ENCODE measurements at places on chromosomes 2 and 18.

GRCh38 chr2:177972782-177973181, 99.8 kb downstream of the PDE11A start:
- no peak for DNase-seq

- no peak for DNase-seq
Observed at GRCh38 chr18:12401881-12402280, 5.8 kb upstream of the PRELID3A start.

DNA sequence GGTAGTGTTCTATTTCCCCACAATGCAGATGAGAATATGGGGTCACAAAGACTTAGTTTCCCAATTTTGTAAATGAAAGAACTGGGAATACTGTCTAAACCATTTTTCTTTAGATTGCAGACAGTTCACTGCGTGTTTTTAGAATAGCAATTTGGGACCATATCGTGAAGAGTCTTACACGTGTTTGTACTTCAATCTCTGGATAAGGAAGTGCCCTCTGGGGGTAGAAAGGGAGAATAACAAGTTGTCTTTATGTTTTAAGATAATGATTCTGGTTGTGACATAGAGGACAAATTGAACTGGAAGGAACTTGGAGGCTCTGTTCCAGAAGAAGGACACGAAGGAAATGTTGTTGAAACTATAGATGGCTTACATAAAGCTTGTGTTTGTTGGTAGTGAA, 457.7 kb downstream of the CBLN2 start:
- DNase-seq = no peak

- DNase-seq = no peak
Observed at GRCh38 chr18:10300739-10301138, 153.7 kb upstream of the APCDD1 start.

GRCh38 chr2:218002845-218003180, at the start of gene TNS1:
TSS of gene TNS1 (minus strand) at chr2:218002995. CDS start at chr2:218002872, 123 bp downstream.
- no peak for DNase-seq

DNA sequence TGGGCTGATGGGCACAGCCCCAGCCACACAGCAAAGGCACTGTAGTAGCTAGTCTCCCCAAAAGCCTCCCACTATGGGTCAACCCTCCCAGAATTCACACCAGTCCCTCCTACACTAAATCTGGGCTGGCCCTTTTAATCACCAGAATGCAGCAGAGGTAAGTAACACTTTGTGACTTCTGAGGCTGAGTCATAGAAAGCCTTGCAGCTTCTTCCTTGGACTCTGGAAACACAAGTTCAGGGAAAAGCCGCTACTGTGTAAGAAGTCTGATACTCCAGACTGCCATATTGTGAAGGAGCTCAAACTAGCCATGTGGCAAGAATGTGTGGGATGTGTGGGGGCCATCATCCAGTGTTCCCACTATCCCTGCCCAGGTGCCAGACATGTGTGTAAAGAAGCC, 19.0 kb upstream of the SIX2 start:
- DNase-seq = no peak

- peak; percentile 42 for DNase-seq
Observed at GRCh38 chr18:47931718-47932103, 1.3 kb upstream of the SMAD2 start.

GRCh38 chr18:62844850-62845643, 129.7 kb downstream of the PHLPP1 start:
- no peak for DNase-seq

- no peak for DNase-seq
Observed at GRCh38 chr2:96828436-96828835, 12.4 kb downstream of the CNNM3 start.

GRCh38 chr2:176536439-176537133, 267.3 kb downstream of the MTX2 start:
- no peak for DNase-seq

GRCh38 chr2:42254186-42254895, 85.2 kb downstream of the EML4 start:
- DNase-seq = no peak

DNA sequence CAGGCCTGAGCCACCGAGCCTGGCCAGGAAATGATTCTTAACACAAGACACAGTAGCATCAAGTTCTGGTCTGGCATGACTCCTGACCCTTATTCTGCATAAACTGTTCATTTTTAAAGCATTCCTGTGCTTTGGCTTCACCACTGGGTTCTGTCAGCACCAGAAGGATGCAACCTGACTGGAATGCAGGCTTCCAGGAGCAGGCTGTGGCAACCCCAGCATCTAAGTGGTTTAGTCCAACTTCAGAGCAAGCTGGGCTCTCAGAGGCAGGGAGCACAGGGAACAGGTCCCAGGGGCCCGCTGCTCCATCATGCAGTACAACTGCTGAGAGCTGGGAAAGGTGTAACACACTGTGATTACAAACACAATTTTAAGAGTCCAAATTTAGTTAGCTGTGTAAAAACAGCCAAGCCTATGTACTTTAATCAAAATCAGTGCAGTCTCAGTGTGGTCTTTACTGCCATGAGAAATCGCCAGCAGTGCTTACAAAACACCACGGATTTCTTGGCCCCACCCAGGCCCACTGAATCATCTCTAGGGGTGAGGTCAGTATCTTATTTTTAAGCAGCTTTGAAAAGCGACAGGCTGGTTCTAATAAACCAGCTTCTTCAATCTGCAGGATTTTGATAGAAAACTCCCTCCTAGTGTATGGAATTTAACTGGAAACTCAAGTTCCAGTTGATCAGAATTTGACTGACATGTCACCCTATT, 44.4 kb upstream of the TMEM182 start:
- no peak for DNase-seq

- no peak for DNase-seq
Observed at GRCh38 chr18:52063923-52064322, 276.1 kb upstream of the DCC start.

- no peak for DNase-seq
Observed at GRCh38 chr2:172472446-172473033, 45.2 kb downstream of the ITGA6 start.

Data from activated T-cell treated with anti-CD3 and anti-CD28 coated beads, Interleukin-2, amount 50 U/mL, for 1 hour (primary cell).